Caco-2 (cell line): ENCODE measurements at places on chromosomes 2 and 18. TPM values are rescaled to one million over a fixed set of nuclear protein-coding genes. Genes with fewer than 3 reads are reported as not detected.

- no peaks in the 10 kb centered on the region; the same call in 1 of the 2 replicates for H3K36me3 ChIP-seq
- H3K4me3 ChIP-seq = no peak overlapping the region
- DNase-seq = no peak
- H3K27me3 ChIP-seq = no peaks in the 10 kb centered on the region
These were observed 84.5 kb downstream of the ABI2 start for GRCh38 chr2:203412546-203413331.

GRCh38 chr2:175903384-175903936 lies 98.6 kb downstream of the LNPK start:
- H3K36me3 ChIP-seq = no peaks in the 10 kb centered on the region
- no peak for DNase-seq
- no peak overlapping the region for H3K27ac ChIP-seq
- H3K4me3 ChIP-seq = no peak overlapping the region
- H3K27me3 ChIP-seq = no peaks in the 10 kb centered on the region; the same call in 1 of the 2 replicates

HOXD8 gene
- not detected in 2 replicates for total RNA-seq

TTR gene
- 102 and 139 TPM in 2 replicates for total RNA-seq

GRCh38 chr2:229339618-229340017 lies 68.5 kb upstream of the PID1 start:
- DNase-seq = no peak
- H3K4me3 ChIP-seq = no peak overlapping the region
- H3K27me3 ChIP-seq = no peaks in the 10 kb centered on the region
- H3K27ac ChIP-seq = no peak overlapping the region
- no peaks in the 10 kb centered on the region for H3K36me3 ChIP-seq
